CD4-positive, alpha-beta T cell treated with Interleukin-10 for 1 hour (primary cell): ENCODE measurements at places on chromosomes 1 and 21.

GRCh38 chr1:50830621-50831020 lies 129.4 kb downstream of the FAF1 start:
- no peak for DNase-seq

GRCh38 chr1:42165511-42166210 lies 1.1 kb upstream of the GUCA2A start:
- DNase-seq: no peak

DNA sequence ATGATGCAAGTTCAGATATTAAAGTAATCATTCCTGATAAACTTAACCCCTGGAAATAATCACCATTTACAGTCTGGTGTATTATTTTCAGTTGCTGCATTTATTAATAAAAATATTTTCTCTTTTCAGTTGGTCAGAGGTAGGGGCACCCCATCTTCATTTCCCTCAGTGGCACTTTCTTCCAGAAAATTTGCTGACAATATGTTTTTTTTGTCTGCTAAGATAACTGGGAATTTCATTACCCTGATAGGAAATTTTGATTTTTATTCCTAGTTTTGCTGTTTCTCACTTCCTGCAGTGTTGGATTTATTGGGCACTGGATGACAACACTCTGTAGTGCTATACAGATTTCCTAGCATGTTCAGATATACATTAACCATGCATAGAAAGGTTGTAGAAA lies 33.1 kb upstream of the APOBEC4 start:
- no peak for DNase-seq

- no peak for DNase-seq
These were observed 549.3 kb downstream of the NCAM2 start for GRCh38 chr21:21547368-21547953.

- no peak for DNase-seq
These were observed 288.0 kb upstream of the PRMT6 start for GRCh38 chr1:106768501-106768900.

DNA sequence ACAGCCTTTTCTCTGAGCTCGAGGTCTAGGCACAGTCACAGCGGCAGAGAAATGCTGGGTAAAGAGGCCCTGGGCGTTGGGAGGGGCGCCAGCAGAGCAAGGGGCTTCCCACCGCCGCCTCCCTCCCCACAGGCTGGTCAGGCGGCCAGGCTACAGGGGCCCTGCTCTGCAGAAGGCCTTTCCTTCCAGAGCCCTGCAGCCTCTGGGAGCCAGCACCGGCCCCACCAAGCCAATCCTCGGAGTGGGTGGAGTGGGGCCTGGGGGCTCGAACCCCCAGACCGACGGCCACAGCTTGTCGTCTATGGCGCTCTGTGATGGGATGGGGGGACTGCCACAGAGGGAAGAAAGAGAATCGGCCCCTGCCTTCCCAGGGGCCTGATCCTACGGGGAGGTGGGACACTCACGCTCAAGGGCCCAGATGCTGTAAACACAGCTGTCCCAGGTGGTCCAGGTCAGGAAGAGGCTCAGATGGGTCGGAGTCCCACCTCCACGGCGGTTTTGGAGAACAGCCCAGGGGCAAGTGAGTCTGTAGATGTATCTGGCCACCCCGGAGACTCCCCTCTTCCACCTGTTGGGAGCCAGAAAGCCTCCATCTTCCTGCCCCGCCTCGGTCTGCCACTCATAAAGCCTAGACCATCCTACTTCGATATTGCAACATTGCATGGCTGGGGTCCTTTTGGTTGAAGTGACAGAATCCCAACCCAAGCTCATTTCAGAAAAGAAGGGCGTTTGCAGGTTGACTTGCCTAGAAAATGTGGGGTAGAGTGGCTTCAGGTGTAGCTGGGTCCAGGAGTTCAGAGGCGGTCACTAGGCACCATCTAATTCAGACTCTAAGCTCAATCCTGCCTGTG lies 95.6 kb downstream of the SIK1 start:
- DNase-seq: no peak

DNA sequence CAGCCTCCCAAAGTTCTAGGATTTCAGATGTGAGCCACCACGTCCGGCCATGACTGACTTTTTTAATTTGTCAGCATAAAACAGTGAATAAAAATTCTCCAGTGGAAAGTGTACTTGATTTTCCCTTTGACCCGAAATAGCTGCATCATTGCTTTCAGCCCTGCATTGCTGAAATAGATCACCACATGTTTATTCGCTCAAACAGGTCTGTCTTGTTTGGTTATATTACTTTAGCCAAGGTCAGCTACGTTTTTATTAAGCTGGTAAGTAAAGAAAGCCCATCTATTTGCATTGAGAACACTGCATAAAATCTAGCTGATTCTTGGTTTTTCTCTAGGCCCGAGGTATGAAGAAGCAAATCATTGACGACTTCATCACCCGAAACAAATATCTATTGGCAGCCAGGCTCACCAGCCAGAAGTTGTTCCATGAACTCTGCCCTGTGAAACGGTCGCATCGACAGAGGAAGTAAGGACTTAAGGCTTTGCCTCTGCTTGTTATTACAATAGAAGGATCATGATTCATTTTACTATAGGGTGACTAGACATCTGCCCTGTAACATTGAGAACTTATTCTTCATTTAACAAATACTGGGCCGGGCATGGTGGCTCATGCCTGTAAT lies 25.6 kb downstream of the AGMAT start:
- DNase-seq: no peak

- DNase-seq: no peak
These were observed 113.2 kb upstream of the CSF3R start for GRCh38 chr1:36595921-36596320.

GRCh38 chr1:96313216-96313615 lies 408.4 kb upstream of the PTBP2 start:
- DNase-seq: no peak

DNA sequence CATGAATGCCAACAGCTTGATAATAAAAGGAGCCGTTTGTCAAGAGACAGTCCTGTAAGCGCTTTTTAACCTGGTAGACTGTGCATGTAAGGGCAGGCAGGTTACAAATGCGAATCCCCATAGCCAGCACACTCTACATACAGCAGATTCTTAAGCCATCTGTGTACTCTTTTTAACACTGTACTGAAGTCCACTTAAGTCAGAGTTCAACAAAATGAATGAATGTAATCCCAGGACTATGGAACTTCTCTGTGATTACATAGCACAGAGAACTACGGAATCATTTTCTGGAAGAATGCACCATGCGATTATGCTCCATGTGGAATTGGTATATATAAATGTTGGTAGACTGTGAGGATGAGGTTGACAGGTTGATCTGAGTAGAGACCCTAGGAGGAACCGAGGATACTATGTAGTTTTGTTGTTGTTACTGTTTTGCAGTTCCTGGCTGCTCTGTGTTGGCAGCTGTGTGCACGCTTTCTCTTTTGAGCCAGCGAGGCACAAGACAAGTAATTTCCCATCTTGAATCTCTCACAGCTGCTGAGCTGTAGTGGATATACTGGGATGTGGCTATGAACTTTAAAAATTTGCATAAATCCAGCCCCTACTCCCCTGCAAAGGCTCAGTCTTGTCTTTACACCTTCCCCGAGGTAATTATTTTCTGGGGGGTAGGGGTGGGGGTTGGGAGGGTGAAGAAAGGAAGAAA lies 21.9 kb downstream of the LRRC8D start:
- no peak for DNase-seq

- DNase-seq: no peak
These were observed 100.9 kb downstream of the PEX14 start for GRCh38 chr1:10575616-10576015.

DNA sequence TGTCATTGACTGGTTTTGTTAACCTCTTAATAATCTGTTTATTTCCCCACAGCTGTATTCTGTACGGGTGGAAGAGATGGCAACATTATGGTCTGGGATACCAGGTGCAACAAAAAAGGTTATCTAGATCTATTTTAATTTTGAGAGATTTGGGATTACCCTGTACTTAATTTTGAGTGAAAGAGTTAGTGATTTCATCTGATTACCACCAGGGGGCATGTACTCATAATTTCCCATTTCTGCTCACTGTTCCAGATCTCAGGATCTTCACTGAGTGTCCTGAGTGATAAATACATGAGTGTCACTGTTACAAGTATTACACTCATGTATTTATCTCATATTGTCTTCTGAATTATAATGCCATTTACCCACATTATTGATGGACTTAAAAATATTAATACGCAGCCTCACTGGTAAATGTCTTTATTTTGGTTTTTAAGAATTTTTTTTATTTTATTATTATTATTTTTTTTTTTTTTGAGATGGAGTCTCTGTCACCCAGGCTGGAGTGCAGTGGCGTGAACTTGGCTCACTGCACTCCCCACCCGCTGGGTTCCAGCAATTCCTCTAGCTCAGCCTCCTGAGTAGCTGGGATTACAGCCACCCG lies 27.4 kb downstream of the DTL start:
- DNase-seq: peak; percentile 48

GRCh38 chr1:236518322-236518721 lies 5.5 kb upstream of the LGALS8 start:
- DNase-seq: no peak

DNA sequence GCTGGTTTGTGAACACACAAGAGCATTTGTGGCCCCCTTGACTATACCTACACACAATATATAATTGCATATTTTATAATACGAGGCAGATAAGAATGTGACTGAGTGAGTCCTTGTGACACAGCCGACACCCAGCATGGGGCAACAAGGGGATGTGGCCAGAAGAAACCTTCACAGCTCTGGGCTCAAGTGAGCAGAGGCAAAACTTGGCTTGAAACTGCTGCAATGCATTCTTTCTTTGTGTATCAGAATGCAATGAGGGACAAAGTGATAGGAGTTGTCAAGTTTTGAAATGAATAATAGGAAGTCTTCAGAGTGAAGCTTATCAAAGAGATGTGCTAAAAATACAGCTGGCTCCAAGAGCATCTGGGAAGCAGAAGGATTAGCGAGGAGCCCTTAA lies 124.0 kb upstream of the C8B start:
- DNase-seq: no peak

- no peak for DNase-seq
These were observed 6.2 kb downstream of the TNNT2 start for GRCh38 chr1:201371276-201371675.

- DNase-seq: peak; percentile 62
These were observed 16.0 kb downstream of the YARS1 start for GRCh38 chr1:32801096-32801715.

DNA sequence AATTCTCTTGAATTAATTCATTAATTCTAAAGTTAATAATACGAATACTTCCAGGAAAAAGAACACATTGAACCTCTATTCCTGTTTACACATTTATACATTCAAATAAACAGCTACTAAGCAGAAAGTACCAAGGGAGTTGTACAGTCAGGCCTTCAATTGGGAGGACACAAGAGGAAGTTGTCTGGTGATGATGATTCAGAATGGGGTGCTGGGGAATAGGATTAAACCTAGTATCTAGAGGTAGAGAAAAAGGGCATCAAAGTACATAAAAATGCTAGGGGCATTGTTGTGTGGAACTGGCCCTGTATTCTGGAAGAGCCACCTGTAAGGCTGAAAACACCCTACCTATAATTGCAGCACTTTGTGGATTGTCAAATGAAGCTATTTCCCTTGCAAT lies 71.7 kb upstream of the MROH9 start:
- no peak for DNase-seq

GRCh38 chr1:1170215-1171091 lies 3.2 kb upstream of the TTLL10 start:
- DNase-seq: no peak

DNA sequence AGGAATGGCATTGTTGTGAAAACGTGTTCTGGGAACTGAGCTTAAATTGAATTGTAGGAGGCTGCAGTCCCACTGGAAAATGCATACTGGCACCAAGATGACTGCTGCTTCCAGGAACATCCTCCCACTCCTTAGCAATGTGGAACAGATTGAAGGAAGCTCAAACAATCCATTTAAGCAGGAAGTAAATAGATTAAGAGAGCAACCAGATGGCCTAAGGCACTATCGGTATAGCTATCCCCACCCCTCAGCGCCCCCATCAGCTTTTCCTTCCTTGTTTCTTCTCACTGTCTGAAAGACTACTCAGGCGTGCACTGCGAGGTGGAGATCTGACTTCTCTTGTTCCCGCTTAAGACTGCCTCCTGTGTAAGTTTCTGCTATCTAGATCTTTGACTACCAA lies 4.0 kb upstream of the IFI16 start:
- no peak for DNase-seq

GRCh38 chr1:32362474-32363313 lies at the start of the genes FAM229A and TSSK3:
Gene FAM229A (minus strand): TSS chr1:32362485. CDS start chr1:32362091, 394 bp downstream.
Gene TSSK3 (plus strand): TSS chr1:32362539. CDS start chr1:32362702, 163 bp downstream.
- DNase-seq: no peak

DNA sequence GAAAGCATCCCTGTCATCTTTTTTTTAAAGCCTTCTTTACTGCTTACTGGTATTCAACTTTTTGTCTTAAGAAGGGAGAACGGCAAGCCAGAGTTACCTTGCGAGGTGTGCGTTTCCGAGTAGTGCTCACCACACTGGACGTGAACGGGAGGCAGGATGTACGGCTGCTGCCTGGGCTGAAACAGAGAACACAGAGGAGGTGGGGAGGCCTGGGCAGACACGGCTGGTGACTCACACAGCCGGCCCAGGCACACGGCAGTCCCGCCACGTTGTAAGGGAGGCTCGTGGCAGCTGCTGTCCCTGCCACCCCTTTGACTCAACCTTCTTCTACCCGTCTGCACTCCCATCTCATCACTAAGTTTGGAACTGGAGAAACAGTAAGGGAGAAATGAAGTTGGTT lies 105.8 kb downstream of the SMYD2 start:
- no peak for DNase-seq
